Panc1 (cell line): ENCODE measurements at places on chromosomes 5 and 9.

GRCh38 chr5:152349683-152350526 lies 55.2 kb downstream of the NMUR2 start:
- peak; percentile 27 for DNase-seq

DNA sequence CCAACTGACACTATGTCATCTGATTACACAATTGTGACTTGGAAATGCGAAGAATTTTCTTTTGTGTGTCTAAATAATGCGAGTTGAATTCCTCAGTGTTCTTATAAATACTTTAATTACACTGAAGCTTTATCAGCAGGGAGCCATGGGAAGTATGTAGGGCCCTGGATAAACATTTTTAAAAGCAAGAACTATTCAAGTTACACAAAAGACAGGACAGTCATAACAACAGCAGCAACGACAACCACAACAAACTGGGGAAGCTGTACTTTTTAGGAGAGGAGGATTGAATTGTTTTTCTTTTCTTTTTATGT lies 250.3 kb upstream of the ZNF608 start:
- no peak for DNase-seq

DNA sequence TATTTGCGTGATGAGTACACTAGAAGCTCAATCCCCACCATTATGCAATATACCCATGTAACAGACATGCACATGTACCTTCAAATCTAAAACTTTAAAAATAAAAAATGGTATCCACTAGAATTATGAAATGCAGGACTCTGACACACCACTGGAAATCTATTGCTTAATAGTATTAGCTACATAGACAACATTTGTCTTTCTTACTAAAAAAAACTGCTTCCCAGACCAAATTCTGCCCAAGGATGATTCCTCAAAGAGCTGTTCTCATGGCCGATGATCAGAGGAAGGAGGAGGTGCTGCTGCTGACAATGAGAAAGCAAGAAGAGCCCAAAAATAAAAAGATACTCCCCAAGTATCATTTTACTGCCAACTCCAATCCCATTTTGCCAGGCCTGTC lies 67.2 kb downstream of the TTC39B start:
- no peak for DNase-seq

DNA sequence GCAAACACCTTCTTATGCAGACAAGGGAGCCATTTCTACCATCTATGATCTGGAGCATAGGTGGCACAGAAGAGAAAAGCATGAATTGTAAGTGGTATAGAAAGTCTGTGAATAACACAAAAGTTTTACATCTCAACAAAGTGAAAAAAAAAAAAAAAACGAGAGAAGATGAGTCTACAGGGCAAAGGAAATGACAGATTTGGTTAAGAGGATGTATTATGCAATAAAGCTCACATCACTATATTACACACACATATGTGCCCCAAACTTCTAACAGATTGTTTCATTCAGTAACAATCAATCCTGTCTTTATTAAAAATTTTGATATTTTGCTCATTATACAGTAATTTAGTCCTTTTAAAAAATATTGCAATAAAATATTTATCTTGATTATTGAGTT lies 49.8 kb downstream of the CERT1 start:
- DNase-seq = no peak

GRCh38 chr5:51388488-51389287 lies 5.4 kb downstream of the ISL1 start:
- no peak for DNase-seq

DNA sequence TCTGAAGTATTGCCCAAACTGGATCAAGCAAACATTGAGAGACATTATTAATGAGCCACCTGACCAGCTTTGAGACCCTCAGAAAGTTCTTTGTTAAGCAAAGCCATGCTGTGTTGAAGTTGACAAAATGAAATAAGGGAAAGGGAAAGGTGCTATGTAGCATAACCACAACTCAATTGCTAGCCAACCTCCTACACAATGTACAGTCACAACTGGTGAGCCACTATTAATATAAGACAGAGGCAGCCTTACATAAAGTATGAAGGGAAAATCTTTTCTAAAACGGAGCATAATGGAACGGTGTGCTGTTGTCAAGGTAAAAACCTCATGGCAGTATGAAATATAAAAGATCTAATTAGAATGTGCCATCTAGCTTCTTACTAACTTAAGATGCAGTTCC lies 375.8 kb upstream of the ST8SIA4 start:
- no peak for DNase-seq

- DNase-seq = no peak
Observed at GRCh38 chr9:119273984-119274665, 95.1 kb downstream of the BRINP1 start.

GRCh38 chr5:64506567-64507263 lies 900 bp downstream of the RGS7BP start:
- DNase-seq = no peak

- DNase-seq = no peak
Observed at GRCh38 chr5:5014586-5015235, 125.4 kb upstream of the ADAMTS16 start.

GRCh38 chr5:135651156-135651555 lies 72.4 kb upstream of the CXCL14 start:
- no peak for DNase-seq

DNA sequence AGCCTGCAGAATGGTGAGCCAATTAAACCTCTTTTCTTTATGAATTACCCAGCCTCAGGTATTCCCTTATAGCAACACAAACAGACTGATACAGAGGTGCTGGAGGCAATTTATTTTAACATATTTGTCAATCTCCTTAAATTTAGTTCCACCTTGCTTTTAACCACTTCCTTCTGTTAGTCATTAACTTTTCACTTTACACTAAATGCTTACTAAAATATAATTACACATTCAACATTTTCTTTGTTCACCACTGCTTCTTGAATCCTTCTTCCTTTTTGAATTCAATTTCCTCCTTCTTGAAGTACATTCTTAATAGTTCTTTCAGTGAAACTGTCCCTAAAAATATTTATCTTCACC lies 39.4 kb downstream of the LYRM7 start:
- DNase-seq = no peak

DNA sequence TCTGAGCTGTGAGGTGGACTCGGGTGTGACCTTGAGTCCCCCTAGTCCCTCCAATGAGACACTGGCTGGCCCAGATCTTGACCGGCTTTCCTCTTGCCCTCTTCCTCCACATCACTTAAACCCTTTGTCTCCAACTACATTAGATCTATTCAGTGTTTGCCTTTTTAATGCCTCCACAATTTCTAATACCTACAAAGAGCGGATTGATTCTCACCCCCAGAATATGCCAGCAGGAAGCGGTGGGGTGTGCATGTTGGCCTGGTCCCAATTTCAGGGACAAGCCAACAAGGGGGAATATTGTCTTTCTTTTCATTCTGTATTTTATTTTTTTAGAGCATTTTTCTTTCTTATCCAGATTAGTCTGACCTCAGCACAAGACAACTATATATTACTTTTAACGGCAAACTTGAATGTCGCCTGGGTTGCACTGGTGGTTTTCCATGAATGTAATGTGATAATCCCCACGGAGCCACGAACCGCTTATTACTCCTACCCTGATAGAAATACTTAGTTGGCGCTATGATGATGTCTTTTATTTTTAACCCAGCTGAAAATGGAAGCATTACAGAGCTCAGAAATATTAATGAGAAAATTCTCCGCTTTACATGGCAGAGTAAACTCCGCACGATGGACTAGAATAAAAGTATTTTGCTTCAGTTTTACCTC lies 68.5 kb upstream of the MYO10 start:
- DNase-seq = no peak

DNA sequence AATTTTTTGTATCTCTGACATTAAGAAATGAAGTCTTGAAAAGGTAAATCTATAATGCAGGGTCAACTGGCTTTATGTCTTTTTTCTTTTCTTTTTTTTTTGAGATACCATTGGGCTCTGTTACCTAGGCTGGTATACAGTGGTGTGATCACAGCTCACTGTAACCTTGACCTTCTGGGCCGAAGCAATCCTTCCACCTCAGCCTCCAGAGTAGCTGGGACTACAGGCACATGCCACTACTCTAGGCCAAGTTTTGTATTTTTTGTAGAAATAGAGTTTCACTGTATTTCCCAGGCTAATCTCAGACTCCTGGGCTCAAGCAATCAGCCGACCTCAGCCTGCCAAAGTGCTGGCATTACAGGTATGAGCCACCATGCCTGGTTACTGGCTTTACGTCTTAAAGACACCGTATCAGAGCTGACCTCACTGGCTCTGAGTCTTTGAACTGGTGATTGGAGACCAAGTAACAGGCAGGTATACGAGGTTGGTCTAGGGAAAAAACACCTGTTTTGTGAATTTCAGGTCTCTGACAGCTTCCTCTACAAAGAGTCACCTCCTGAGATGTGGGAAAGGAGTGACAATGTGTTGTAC lies 70.4 kb upstream of the GPBP1 start:
- no peak for DNase-seq

DNA sequence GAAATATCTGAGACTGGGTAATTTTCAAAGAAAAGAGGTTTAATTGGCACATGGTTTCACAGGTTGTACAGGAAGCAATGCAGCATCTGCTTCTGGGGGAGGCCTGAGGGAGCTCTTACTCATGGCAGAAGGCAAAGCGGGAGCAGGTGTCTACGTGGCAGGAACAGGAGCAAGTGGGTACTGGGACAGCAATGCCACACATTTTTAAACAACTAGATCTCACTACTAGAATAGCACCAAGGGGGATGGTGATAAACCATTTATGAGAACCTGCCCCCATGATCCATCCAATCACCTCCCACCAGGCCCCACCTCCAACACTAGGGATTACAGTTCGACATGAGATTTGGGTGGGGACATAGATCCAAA lies 47.6 kb upstream of the HOMER1 start:
- DNase-seq = no peak

DNA sequence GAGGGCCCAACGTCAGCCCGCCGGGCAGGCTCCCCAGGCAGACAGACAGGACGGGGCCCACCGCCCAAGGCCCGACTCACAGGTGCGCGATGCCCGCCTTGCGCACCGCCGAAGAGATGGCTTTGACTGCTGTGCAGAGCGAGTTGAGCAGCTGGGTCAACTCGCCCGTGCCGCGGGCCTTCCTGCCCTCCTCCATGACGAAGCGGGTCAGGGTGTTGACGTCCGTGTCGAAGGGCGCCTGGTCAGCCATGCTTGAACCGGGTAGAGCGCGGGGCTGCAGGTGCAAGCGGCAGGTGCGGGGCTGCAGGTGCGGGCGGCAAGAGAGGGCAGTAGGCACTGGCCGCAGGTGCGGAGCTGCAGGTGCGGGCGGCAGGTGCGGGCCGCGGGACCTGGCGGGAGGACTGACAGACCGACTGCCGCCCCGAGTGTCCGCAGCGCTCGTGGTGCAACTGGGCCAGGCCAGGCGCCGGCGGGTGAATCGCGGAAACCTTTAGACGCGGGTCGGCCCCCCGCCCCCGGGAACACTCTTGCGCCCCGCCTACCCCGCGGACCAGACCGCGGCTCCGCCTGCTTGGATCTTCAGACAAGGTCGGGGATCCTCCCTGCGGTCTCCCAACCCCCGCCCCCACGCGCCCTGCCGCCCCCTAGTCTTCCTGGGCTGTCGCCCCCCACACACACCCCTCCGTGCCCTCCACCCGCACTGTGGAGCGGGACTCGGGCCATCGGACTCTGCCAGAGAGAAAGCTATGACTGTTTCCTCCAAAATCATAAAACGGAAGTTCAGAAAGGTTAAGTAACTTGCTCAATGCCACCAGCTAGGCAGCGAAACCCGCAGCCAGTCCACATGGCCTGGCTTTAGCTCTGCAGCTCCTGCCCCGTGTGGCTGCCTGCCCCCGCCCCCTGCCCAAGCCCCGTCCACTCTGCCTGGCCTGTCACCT lies at the start of gene FBP1:
TSS of gene FBP1 (minus strand) at position 458 of the 938 bp plus-strand sequence. CDS start at position 250, 208 bp downstream.
- DNase-seq = no peak

DNA sequence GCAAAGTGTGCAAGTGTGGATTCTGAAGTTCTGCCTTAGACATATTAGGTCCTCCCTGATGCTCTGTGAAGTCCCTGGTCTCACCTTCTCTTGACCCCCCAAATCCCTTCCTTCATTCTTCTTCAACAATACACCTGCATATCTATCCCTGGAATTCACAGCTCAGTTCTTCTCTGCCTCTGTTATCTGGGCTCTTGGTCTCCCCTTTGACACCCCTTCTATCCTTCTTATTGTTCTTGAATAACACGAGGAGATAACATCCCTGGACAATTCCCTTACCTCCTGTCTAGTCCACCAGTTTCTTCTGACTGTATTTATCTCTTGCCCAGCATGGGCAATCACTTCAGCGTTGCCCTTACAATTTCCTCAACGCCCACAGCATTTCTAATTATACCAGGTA lies 104.8 kb upstream of the ATG10 start:
- DNase-seq = no peak

DNA sequence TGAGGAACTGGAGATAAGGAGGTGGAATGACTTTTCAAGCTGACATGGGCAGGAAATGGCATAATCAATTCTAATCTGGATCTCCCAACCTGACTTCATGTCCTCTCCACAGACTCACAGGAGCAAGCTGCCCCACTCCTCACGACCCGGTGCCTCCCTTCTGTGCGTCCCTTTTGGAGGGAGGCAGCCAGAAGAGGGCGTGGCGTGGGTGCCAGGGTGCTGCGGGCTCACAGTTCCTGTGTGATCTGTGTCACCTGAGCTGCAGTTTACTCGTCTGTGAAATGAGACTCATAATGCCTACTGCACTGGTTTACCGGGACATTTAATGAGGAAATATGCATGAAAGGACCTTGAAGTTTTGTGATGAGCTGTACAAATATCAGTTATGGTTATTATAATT lies 207.4 kb downstream of the DAB2IP start:
- no peak for DNase-seq

DNA sequence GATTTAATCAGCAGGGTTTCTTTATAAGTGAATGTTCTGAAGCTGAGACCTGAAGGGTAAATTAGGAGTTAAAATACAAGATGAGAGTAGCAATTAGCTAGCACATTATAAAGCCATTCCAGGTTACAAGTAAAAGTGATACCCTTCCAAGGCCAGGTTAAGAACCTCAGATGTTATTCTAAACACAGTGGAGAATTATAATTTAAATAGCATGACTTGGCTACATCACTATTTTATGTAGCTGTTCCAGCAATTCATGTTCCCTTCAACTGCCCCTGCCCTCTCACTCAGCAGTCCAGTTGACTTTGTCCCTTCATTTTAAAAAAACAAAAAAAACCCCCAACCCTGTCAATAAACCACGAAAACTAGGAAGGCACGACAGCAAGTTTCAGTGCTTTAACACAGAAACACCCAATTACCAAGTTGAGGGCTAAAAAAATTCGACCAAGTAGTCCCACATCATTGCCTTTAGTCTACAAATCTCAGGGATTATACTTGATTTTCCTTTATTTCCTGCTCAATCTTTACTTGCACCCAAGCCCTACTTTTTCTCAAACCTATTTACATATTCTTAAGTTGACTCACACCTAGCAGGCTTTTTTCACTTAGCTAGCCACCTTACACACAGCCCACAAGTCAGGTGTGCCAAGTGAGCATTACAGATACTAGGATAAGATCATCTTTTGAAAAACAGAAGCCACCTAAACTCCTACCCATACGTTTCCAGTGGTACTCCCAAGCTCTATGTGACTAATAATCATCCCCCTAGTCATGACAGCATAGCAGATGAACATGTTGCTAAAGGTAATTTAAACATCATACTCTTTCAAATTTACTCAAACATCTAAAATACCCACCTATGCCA lies 3.4 kb downstream of the RPL37 start:
- no peak for DNase-seq

GRCh38 chr5:152634586-152634985 lies 229.5 kb upstream of the NMUR2 start:
- DNase-seq = no peak

- no peak for DNase-seq
Observed at GRCh38 chr5:160318409-160318808, 6.0 kb upstream of the CCNJL start.
